ENCODE measurements at places on chromosomes 7 and 10.

- no peak for DNase-seq
Observed at GRCh38 chr10:15370212-15370855, 755 bp downstream of the FAM171A1 start.

GRCh38 chr10:13660551-13660920 lies 73.8 kb downstream of the PRPF18 start:
- no peak for DNase-seq

DNA sequence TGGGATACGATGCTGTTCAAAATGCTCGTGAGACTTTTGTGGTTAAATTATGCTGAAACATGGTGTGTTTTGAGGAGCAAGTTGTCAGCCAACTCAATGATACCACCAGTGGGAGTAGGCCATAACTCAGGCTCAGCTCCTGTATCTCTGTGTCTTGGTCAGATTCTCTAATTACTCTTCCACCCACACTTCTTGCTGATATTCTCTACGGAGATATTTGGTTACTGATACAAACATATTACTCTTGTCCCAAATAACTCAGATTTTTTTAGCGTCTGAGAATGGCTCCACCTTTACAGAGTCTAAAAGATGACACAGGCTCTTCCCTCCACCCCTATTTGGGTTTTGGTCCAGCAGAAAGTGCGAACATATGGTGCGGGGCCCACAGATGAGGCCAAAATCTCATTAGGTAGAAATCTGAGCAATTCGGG lies 168.9 kb downstream of the PKD1L1 start:
- DNase-seq = no peak

DNA sequence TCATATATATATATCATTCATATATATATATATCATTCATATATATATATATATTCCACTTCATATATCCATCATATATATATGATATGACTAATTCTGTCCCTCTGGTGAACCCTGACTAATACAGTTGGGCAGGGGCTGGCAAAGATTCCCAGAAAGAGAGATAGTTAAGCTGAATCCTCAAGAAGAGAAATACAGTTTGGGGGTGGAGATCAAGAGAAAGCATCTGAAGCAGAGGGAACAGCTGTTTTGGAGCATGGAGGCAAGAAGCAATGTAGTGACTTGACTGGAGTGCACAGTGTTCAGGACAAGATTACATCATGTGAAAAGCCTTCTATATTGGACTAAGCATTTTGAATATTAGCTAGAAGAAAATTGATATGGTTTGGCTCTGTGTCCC lies 540.7 kb downstream of the MAGI2 start:
- no peak for DNase-seq

DNA sequence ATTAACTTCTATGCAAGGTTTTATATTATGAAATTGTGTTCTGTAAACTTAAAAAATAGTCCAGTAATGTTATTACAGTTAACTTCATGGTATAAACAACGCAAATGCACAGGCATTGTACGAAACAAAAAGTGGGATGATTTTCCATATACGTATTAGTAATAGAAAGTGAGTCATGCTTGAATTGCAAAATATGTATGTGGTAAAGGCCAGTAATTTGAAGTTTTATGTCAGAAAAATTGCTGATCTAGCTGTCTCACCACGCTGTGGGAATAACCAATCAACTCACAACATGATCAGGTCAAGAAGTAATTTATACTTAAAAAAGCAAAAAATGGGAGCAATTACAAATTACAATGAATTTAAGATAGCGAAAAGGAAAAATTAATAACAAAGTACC lies 37.0 kb upstream of the GLI3 start:
- no peak for DNase-seq

DNA sequence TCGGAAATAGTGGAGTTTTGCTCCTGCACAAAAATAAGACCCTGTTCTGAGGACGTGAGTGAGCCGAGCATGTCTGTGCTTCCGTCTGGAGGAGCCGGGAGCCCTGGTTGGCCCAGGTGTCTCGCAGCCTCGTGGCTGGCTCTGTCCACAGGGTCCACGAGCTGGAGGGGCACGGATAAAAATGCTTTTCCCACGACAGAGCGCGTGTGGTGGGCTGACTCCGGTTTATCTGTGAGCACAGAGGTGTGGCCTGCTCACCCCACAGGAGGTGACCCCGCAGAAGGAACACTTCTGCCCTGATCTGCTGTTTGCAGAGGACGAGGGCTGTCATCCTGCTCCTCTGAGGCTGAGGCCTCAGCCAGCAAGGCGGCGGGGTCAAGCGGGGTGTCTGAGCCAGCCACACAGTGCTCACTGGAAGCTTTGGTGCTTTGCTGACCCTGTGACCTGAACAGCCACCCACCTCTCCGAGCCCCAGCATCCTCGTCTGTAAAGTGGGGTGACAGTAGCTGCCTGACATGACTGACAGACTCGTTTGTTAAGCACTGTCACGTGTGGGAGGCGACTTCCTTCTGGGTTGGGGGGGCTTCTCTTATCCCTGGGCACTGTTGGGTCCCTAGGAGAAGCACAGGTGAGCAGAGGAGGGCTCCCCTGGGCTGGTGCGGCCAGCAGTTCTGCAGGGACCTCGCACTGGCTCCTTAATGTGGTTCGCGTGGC lies 162.5 kb downstream of the DNAJB6 start:
- DNase-seq = no peak

- no peak for DNase-seq
Observed at GRCh38 chr10:116925056-116925455, 75.8 kb downstream of the ENO4 start.

DNA sequence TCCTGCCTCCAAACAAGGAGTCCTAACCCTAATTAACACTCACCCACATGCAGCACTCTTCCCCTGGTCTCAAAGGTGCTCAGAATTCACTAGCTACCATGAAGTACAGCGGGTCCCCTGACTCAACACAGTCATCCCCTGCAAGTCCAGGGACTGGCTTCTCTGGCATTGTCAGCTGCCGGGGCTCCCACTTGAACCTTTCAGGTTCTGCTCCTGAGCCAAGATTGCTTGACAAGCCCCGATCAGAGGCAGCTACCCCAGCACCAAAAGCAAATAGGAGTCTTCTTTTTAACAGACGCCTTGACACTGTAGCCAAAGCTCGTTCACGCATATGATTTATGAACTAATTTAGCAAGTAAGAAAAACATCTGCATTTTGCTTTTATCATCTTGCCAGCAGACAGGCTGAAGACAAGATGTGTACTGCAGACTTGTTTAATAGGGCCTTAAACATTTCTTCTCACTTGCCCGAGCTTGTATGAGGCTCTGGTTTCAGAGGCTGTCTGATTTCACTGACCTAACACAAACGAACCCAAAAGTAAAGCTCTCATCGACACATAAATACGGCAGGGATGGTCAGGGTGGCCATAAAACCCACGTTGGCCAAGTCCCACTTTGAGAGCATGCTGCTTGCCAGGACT lies 67.6 kb upstream of the ADAM12 start:
- no peak for DNase-seq

DNA sequence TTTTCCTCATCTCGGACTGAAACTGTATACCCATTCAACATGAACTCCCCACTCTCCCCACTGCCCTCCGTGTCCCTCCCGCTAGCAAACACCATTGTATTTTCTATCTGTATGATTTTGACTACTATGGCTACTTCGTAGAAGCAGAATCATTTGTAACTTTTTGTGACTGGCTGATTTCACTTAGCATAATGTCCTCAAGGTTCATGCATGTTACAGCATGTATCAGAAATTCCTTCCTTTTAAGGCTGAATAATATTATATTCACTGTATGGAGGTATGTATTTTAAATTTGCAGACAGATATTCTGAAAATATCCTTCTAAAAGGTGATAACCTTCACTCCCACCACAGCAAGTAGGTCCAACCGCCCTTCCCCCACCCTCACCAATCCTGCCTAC lies 42.9 kb upstream of the MMD2 start:
- DNase-seq = no peak

GRCh38 chr10:122671355-122671754 lies 28.3 kb downstream of the C10orf120 start:
- DNase-seq = no peak

- no peak for DNase-seq
Observed at GRCh38 chr7:50251765-50252164, 52.8 kb upstream of the IKZF1 start.

DNA sequence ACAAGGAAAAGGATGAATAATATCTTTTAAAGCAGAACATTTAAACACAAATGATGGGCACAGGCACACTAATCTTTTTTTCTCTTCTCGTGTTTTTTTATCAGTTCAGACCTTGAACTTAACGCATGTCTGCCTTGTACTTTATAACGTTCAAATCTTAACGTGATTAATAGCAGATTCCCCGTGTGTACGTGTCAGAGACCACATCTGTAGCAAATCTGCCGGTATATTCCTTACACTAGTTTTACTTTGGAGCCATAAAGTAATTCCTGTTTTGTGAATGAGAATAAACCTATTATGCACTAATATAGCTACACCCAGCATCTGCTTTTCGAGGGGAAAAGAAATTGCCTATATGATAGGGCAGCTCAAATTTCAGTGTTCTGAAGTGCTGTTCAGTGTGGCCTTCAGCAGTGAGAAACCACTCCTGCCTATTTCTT lies 166.0 kb upstream of the TCF7L2 start:
- no peak for DNase-seq

- DNase-seq = no peak
Observed at GRCh38 chr7:38833329-38833728, 75.7 kb downstream of the VPS41 start.

DNA sequence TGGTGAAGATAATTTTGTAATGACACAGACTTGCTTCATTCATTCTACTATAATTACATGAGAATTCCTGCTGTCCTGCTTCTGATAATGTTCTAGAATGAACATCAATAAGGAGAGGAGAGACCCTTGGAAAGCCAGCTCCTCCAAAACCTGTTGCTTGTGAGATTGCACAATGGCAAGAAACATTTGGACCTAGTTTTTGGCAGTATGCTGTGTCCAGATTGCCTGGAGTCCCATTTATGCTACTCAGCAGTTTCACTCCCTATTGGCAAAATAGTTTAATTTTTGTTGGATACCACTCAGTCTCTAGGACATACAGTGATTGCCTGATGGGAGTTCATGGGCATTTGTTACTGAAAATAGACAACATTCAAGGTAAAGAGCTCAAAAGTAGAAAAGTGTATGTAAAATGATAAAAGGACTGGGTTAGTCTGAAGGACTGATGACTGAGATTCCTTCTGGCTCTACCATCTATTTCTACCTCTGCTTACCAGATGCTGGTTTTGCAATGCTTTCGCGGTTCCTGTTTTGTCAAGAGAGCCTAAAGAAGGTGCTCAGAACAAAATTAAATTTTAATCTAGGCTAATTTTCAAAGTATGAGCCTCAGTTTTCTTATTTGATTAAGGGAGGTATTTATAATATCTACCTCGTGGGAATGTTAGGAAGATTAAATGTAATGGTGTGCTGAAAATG lies 8.0 kb upstream of the ACTR3B start:
- DNase-seq = no peak

DNA sequence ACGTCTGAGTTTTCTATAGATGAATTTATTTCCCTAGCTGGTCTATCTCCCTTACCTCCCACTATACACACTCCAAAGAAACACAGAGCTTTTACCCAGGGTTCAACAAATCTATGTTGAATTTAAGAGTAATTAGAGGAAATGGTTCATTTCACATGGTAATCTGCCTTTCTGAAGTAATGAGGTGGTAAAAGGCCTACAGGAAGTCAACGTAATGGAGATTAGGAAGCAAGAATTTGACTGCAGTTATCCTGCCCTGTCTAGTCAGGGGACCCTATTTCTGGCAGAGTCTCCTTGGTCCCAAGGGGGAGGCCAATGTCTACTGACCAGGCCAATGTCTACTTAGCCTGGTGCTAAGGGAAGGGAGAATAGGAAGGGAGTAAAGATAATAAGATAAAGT lies 21.4 kb upstream of the SIRT1 start:
- no peak for DNase-seq

DNA sequence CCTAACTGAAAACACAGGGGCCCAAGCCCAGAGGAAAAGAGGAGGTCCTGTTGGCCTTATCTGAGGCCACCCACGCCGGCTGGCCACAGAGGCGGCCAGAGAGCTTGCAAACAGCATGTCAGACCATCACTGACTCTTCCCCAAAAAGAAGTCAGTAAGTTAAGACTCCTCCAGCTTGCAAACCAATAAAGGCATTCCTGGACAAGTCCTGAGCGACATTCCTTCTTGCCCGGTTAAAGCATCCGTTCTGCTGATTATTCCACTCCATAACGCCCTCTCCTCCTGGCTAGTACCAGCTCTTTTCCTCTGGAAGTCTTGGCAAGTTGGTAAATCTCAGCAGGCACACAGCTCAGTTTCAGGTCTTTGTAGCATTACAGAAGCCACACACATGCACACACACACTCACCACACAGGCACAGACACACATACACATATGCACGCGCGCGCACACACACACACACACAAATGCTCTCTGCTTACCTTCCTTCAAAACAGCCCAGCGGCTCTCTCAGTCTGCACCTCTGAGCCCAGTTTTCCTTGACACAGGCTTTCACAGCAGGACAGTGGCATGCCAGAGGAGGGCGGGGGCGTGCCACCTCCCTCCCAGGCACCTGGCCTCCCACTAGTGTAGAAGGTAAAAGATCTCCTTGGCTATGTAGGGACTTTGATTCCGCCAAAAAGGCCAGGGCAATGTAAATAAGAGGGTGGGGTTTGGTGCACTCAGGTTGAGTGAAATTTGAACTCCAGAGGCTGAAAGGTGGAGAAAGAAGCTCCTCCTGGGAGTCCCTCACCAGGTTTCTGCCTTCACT lies 201.4 kb downstream of the TNS3 start:
- no peak for DNase-seq

DNA sequence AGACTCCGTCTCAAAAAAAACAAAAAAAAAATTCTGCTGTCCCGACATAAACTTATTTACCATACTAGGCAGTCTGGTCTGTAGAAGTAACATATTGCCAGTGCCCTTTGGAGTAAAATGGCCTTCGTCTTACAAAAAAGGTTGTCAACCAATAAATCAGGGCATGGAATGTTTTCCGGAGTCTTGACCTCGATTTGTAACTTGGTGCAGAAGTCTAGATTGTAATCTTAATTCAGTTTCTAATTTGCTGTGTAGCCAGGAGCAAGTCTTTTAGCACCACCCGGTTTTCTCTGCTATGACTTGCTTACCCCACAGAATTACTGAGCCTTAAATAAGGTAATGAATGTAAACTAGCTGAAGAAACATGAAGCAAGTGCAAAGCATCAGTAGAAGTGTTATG lies 23.2 kb downstream of the UBN2 start:
- no peak for DNase-seq

All from H1 (cell line).